CD4-positive, alpha-beta T cell treated with Interleukin-1 beta for 1 hour (primary cell): ENCODE measurements at places on chromosomes 12 and 14.

DNA sequence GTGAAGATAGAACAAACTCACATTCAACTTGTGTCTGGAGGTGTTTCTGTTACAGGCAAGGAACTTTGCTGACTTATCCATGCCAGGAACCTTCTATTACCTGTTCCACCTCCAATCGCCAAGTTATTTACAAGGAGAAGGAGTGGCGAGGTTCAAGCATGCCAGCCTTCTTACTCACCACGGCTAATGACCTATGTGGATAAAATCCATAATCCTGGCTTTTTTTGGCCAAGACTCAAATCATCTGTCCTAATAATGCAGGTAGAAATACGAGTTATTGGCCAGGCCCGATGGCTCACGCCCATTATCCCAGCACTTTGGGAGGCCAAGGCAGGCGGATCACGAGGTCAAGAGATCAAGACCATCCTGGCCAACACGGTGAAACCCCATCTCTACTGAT is 241.6 kb downstream of the TMEM132D start:
- DNase-seq: no peak

- no peak for DNase-seq
Observed at GRCh38 chr14:42469637-42470426, 863.2 kb downstream of the LRFN5 start.

GRCh38 chr12:114420944-114421335 is 15.0 kb upstream of the TBX5 start:
- DNase-seq: no peak

DNA sequence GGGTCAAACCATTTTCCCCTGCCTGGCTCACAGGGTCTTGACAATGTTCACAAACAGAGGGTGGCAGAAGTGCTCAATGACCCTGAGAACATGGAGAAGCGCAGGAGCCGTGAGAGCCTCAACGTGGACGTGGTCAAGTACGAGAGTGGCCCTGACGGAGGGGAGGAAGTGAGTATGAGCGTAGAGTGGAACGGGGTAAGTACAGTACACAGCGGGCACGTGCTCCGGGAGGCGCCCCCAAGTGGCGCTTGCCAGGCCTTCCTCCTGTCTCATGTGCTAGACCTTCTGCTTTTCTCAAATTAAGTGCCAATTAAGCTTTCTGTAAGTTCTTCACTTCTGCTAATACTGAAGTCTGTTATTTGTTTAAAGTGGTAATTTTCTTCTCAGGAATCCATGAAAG is 35.9 kb downstream of the XRCC3 start:
- DNase-seq: peak; percentile 35

- no peak for DNase-seq
Observed at GRCh38 chr12:127832172-127832571, 434.8 kb upstream of the TMEM132C start.

DNA sequence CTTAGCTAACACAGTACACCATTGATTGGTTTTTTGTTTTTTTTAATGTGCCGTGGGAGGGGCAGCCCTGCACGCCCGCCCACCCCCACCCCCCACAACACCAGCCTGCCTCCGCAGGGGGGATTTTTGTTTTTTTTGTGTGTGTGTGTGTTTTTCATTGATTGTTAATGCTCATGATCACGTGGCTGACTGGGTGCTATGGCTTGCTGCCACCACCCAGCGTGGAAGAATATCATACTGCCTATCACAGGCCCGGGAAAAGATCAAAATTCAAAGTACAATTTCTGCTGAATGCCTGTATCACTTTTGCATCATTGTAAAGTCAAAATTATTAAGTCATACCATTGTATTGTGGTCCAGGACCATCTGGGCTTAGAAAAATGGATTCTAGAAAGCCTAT is 8.3 kb downstream of the RESF1 start:
- peak; percentile 8 for DNase-seq

GRCh38 chr14:91867316-91867988 is at the start of gene TC2N:
TSS of gene TC2N (minus strand) at chr14:91867536. CDS start at chr14:91813769, 53,767 bp downstream.
- DNase-seq: peak; percentile 60

GRCh38 chr14:73833530-73834260 is 17.9 kb upstream of the PTGR2 start:
- DNase-seq: no peak

GRCh38 chr14:70782361-70782760 is 27.0 kb downstream of the MAP3K9 start:
- DNase-seq: no peak

DNA sequence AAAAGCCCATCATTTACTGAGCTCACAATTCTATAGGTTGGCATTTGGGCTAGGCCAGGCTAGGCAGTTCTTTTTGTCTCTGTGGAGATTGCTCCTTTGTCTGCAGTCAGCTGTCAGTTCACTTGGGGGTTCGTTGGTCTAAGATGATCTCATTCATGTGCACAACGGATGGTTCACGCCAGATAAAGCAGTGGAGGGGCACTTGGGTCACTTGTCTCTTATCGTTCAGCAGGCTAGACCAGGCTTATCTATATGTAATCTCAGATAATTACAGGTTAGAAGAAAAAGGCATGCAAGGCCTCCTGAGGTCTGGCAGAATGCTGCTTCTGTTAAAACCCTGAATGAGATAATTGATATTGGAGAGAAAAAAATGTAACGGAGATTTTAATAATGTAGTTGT is 119.0 kb upstream of the ATP2B1 start:
- no peak for DNase-seq

GRCh38 chr12:76003355-76003638 is 28.3 kb downstream of the PHLDA1 start:
- DNase-seq: no peak

GRCh38 chr14:60313093-60313492 is 64.1 kb downstream of the PPM1A start:
- no peak for DNase-seq

DNA sequence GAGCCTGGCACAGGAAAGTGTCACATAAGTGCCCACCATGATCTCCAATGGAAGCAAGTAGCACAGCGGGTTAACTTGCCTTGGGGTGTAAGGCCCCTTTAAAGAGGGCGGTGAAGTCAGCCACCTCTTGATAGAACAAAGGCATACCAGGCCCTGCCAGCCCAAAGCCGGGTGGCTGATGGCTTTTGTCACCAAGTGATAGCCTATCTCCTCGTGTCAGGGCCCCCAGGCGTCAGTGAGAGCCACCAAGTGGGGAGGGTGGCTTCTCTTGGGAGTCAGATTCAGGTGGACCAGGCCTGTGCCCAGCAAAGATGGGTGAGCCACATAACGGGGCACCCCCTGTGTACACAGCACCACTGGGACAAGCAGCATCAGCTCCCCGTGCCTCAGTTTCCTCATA is 8.3 kb upstream of the MYL2 start:
- DNase-seq: no peak

- no peak for DNase-seq
Observed at GRCh38 chr12:127822809-127823411, 444.1 kb upstream of the TMEM132C start.

DNA sequence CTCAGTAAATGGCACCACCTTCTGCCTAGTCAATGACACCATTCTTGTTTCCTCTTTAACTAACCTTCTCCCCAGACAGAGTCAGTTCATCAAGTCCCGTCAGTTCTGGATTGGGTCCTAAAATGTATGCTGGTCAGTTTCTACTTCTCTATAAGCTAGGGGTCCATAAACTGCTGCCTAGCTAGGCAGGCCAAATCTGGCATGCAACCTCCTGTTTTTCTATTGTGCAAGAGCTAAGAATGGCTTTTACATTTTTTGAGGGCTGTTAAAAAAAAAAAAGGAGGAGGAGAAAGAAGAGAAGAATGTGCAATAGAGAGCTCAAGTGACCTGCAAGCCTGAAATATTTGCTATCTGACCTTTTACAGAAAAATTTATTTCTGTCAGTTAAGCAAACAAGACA is 6.4 kb upstream of the TMED10 start:
- DNase-seq: no peak

DNA sequence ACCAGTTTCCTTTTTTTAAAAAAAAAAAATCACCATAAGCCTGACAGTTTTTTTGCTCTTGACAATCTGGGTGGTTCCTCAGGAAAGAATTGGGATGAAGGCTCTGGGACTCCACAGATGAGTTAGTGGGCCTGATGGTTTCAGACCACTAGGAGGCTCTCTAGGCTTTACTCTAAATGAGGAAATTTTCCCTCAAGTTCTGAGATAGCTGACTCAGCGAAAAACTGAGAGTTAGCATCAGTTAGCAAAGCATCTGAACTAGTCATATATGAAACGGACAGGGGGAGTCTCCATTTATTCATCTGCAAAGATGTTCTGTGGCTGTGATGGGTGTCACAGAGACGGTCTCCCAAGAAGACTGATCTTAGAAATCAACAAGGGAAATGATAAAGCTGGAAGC is 314.3 kb upstream of the OR4E1 start:
- no peak for DNase-seq

DNA sequence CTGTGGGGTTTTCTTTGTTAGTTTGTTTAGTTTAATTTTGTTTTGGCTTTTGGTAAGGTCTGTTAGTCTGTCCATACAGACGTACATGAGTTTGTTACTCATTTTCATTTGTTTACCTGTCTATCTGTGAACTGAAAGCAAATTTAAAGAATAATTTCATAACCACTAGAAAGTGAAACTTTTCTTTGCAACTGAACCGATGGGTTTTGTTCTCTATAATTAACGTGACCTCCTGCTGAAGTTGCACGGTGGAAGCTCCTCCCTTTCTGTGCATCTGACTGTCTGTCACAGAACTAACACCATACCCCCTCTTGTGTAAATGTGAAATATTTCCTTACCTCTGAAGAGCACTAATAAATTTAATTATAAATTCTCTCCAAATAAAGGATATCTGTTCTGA is 595.5 kb downstream of the GALC start:
- DNase-seq: no peak

DNA sequence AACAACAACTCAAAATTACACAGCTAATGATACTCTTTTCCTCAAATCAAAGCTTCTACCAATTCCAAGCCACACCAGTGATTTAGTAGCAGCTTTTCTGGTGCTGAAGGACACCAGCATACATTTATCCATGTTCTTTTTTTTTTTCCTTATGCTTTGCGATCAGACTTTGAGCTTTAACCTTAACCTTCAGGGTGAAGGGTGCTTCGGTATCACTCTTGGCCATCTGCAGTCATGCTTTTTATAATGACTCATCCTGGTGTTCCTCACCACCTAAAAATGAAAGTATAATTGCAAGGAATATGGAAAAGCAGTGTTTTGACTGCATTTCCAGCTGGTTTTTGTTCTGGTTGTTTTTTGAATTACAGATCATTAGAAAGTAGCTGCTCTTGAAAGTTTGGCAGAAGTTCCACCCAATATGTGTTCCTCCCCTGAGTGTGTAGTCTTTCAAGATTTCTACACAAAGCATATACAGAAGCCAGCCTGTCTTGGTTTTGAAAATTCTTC is 1.3 kb upstream of the SLC41A2 start:
- DNase-seq: no peak

DNA sequence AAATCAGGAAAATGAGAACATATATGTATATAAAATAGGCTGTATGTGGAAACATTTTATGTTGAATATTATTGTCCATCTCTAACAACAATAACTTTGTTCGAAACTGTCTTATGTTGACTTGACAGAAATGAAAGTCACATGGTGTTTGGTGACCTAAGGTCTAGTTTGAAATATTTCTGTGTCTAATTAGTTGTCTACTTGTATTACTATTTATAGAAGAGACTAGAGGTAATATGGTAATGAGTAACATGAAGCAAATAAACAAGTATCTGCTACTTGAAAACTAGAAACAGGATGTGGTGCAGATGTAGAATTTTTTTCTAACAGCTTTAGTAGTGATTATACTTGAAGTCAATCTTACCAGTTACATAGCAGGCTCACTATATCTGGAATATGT is 3.9 kb downstream of the GPHN start:
- DNase-seq: peak; percentile 14

GRCh38 chr14:105151084-105151837 is 17.3 kb downstream of the JAG2 start:
- DNase-seq: no peak

- no peak for DNase-seq
Observed at GRCh38 chr14:94144765-94145164, 15.4 kb upstream of the IFI27L2 start.

DNA sequence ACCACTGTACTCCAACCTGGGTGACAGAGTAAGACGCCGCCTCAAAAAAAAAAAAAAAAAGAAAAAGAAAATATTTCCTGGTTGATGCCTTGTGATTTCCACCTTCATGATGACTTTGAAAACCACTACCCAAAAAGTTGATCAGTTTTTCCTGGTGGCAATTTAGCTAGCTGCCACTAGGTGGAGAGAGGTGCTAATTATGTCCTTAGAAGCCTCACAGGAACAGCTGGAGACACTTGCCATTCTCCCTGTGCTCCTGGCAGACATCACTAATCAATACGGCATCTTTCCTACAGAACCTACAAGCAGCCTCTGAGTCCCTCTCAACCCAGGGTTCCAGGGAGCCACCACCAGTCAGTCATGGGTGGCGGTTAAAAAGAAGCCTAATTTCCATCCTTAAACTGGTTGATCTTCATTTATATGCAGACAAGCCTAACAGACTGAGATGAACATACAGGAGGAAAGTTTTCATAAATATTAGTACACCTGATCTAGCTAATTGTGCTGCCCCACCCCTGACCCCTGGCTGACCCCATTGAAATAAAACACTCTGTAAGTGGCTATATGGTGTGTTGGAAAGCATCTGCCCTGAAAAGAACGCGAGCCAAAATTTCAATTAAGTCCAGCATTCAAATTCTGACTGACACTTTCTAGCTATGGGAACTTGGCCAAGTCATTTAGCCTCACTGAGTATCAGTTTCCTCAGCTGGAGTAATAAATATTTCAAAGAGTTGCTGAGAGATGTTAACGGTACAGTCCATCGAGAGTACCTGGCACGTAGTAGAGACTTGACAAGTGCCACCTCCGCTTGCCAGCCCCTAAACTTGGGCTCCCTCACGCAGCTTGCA is 6.2 kb upstream of the OAS1 start:
- DNase-seq: peak; percentile 62

- no peak for DNase-seq
Observed at GRCh38 chr12:67855103-67855502, 134.1 kb upstream of the IFNG-AS1 start.

GRCh38 chr12:75884465-75884985 is 147.1 kb downstream of the PHLDA1 start:
- no peak for DNase-seq

- no peak for DNase-seq
Observed at GRCh38 chr12:79016181-79016580, 151.6 kb downstream of the SYT1 start.

- DNase-seq: no peak
Observed at GRCh38 chr14:66507181-66507721, 696 bp upstream of the GPHN start.

GRCh38 chr14:96851694-96852381 is 54.7 kb downstream of the VRK1 start:
- no peak for DNase-seq

DNA sequence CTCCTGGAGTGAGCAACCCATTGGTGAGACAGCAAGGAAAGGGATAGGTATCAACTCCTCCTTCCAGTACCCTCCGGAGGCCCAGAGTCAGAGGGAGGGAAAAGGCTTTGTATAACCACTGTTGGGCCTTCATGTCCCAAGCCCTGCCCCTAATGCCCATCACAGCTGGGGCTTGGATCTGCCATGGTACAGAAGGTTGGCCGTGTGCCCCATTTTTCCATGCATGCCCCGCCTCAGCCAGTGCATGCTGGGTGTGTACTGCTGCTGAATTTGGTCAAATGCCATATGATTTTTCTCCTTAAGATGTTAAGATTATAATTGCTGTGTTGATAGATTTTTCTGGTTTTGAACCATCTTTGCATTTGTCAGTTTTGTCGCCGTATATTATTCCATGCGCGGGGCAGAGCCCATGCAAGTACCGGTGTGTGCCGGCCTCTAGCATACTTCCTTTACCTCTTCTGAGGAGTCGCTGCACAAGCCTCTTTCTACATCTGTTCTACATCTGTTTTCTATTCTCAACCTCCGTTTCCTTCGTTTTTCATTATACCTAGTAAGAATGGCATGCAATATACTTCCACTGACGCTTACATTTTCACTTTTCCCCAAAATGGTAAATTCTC is 26.6 kb downstream of the PPP2R5C start:
- no peak for DNase-seq

- peak; percentile 82 for DNase-seq
Observed at GRCh38 chr14:50061664-50062437, 54.5 kb downstream of the VCPKMT start.
